ENCODE measurements at places on chromosomes 11 and 22. TPM values are rescaled to one million over a fixed set of nuclear protein-coding genes. Genes with fewer than 3 reads are reported as not detected.

DNA sequence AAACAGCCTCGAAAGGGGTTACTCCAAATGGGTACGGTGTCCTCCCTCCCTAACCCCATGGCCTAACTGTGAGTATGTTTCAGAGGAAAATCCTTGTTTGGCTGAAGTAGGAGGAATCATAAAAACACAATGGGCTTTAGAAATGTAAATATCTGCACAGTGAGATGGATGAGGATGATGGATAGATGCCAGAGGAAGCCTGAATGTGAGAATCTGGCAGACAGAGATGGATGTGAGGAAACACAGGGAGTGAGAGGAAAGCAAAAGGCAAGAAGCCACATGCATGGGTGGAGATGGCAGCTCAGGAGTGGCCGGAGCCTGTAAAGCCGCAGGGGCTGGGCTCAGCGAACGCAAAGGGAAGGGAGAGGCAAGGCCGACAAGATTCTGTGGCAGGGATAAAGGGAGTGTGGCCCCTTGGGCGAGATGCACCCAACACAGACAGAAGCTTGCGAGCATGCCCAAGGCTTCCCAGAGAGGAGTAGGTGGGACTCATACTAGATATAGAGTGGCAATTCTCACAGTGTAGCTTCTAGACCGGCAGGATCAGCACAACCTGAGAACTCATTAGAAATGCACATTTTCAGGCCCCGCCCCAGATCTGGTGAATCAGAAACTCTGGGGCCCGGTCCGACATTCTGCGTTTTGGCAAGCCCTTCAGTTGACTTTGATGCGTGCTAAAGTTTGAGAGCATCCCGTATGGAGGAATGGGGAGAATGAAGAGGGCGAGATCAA lies 237.3 kb upstream of the CADM1 start:
- no peak for DNase-seq

- DNase-seq: no peak
Measured at GRCh38 chr22:46568102-46568809, 30.8 kb upstream of the CELSR1 start.

GRCh38 chr11:112734207-112734606 lies 227.0 kb upstream of the NCAM1 start:
- no peak for DNase-seq

PLA2G6 gene
- total RNA-seq: 25.0 TPM

DNA sequence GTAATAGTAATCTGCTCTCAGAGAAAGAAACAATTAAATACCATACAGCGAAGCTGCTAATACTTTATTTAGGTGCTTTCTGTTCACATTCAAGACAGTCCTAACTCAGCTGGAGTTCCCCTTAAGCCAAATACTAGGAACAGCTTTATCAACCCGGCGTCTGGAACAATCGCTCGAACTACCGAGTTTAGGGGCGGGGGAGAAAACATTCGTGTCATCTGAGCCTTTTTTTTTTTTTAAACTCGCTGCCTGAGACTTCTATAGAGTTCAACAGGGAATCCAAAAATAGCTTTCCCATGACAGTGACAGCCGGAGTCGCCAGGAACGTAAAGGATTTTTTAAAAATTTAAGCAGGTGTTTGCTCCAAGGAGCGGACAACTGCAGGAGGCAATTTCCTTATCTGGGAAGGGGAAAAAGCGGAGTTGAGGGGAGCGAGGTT lies 852 bp downstream of the TRAF6 start:
- no peak for DNase-seq

DNA sequence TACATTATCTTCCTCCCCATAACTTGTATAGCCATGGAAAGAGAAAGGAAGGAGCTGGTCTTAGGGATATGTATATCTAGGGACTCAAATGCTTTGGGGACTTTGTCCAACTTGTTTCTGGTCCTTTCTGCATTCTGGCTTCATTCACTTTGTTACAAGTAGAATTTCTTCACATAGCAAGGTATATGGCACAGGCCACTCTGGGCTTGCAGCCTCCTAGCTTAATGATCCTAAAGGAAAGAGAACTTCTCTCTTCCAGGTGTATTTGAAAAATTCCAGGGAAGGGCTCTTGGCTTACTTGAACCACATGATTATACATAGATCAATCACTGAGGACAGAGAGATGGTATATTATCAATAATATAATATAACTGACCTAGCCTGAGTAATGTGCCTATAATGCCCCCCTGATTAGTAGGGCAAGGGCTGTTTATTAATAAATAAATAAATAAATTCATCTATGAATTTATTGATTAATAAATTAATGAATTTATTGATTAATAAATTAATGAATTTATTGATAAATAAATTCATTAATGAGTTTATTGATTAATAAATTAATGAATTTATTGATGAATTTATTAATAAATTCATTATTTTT lies 48.2 kb upstream of the CEP295 start:
- no peak for DNase-seq

SAA4 gene
- not detected for total RNA-seq

DNA sequence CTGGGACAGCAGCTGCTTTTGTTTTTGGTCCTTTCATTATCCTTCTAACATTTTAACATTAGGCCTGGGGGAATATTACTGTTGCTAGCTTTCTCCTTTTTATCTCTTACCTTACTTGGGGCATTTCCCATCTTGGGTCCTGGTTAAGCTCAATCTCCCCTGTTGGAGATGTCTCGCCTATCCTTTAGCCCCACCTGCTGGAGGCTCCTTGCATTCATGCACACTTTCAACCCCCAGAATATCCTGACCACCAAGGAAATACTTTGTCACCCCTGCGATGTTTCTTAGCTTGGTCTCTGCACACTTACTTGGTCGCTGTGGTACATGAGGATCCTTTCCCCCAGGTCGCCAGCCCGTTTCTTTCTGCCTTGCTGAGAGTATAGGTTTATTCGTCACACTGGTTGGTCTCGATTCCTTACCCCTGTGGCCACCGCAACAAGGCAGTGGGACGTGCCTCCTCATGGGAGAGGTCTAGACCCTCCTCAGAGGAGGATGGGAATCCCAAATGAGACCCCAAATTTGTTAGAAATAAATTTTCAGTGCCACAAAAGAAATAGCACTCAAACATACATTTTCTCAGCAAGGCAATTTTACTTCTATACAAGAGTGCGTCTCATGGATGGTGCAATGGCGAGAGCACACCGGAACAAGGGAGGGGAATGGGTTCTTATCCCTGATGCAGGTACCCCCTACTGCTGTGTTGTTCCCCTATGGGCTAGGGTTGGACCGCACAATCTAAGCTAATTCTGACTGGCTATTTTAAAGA lies 5.4 kb upstream of the TXN2 start:
- no peak for DNase-seq

- no peak for DNase-seq
Measured at GRCh38 chr11:126352934-126353801, 2.3 kb upstream of the ST3GAL4 start.

DNA sequence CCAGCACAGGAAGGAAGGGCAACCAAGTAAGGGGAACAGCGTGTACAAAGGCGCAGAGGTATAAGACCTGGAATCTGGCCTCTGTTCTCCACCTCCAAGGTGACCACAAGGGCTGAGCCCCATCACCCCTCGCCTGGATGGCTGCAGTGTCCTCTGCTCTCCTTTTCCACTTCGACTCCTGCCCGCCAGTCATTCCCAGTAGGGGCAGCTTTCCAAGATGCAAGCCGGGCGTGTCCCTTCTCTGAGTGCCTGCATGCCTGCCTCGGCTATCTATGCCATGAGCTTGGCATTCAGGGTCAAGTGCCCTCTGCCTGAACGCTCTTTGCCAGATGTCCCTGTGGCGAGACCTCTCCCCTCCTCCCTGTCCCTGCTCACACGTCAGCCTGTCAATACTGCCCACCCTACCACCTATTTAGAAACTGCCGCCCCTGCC lies 17.0 kb downstream of the FADS3 start:
- no peak for DNase-seq

GRCh38 chr11:2747248-2748027 lies 47.6 kb upstream of the KCNQ1OT1 start:
- DNase-seq: peak; percentile 52

DNA sequence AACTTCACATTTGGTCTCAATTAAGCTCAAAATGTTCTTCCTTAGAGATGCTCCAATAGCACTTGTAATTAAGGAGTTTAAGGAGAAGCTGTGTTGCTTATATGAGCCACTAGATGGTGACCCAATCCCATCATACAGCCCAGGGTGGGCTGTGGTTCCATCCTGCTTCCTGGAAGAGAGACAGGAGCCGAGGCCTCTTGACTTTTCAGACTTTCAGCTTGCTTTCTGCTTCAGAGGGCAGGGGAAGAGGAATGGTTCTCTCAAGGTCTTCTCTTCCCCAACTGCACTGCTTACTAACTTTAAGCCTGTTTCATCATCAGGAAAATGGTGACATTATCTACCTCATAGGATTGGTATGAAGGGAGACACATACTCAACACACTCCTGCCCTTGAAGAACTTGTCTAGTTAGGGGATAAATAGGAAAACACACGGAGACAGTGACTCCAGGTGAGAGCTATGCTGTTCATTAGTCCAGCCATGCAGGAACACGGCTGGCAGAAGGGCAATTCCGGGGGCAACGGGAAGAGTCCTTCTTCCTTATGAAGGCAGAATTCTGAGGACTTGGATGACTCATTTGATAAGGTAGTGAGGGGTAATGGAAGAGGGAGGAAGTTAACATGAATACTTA lies 20.1 kb downstream of the TMEM218 start:
- DNase-seq: no peak

MS4A7 gene
- total RNA-seq: 121 TPM

RAPSN gene
- 0.71 TPM for total RNA-seq

- DNase-seq: no peak
Measured at GRCh38 chr11:9462172-9462799, 1.5 kb downstream of the ZNF143 start.

- DNase-seq: no peak
Measured at GRCh38 chr11:119427279-119427678, 4.3 kb upstream of the THY1 start.

GLYAT gene
- total RNA-seq: not detected

CALCA gene
- 0.97 TPM for total RNA-seq

GRCh38 chr11:132636523-132636922 lies 895.8 kb downstream of the OPCML start:
- no peak for DNase-seq

GRCh38 chr11:47997063-47998053 lies 17.0 kb downstream of the PTPRJ start:
- DNase-seq: no peak
